Dorsolateral prefrontal cortex (tissue), 122 donors: ENCODE measurements at places on chromosomes 3 and 15.

- no peak for DNase-seq
Observed at GRCh38 chr3:119352863-119353527, 58.8 kb downstream of the ARHGAP31 start.

DNA sequence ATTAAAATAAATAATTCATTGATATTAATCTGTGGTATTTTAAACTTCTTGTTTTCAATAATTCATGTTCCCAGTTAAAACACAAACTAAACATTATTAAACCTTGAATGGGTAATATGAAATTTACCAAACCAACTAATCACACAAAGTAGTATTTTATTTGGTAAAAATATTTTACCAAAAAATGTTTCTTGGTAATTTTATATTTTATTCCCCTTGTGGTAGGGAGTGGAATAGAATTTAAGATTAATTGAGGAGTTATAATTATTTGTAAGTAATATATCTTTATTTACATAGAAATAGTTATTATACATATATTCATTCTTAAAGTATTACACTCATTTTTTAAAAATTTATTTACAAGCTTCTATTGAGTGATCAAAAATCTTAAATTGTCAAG lies 1350.9 kb downstream of the OTOL1 start:
- no peak for DNase-seq

DNA sequence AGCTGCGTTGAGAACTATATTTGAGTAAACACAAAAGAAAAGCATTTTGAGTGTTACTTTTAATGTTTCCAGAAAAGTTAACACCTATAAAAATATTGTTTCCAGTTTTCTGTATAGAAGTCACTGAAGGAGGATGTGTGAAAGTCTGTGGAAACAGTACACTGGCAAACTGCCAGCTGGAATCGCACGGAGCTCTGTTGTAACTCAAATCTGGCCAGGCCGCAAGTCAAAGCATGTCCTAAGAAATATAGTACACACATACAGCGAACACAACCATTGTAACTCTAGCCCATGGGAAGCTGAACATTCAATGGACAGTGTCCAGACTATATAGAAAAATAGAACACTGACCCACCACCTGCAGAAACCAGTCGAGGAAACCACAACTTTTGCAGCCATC lies 657.2 kb downstream of the FHIT start:
- no peak for DNase-seq

GRCh38 chr3:177237206-177237605 lies 39.9 kb upstream of the TBL1XR1 start:
- no peak for DNase-seq

GRCh38 chr15:56729561-56729960 lies 3.7 kb downstream of the ZNF280D start:
- DNase-seq = no peak

DNA sequence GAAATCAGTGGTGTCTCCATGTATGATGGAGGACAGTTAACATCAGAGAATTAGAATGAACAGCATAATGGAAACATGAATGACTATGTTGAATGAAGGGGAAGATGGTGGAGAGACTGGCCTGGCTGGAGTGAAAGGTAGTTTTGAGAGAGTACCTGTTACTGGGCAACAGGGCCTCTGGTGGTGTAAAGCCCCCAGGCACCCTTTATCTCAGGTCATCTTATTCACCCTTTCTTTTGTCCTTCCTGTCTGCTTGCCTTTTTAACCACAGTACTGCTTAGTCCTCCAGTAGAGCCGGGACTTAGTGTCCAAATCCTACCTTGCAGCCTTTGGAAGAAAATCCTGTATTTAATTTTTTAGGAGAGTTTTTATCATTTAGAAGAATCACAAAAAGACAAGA lies 6.2 kb downstream of the IREB2 start:
- DNase-seq = no peak

DNA sequence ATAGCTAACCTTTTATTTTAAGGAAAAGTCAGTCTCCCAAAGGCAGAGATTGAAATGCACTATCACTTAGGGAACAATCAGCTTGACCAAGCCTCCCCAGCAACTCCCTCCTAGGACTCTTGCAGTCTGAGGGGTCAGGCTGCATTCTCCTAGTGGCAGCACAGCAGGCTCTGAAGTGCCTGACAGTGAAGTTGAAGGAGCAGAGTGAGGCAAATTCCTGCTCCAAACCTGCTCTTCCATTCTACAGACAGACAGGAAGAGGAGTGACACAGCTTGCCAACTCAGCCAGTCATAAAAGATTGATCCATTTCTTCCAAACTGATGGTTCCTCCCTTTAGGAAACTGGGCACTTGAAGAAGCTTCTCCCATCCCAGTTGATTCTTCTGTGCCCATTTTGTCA lies 43.9 kb upstream of the SMAD3 start:
- DNase-seq = no peak

- no peak for DNase-seq
Observed at GRCh38 chr15:35986191-35986721, 440.3 kb upstream of the DPH6 start.
